GM23248 (cell line): ENCODE measurements at places on chromosomes 12 and 14. TPM values are rescaled to one million over a fixed set of nuclear protein-coding genes. Genes with fewer than 3 reads are reported as not detected.
A peak's percentile ranks its signal among the peaks of the same experiment; 100 is the strongest.

Gene C12orf50
- not detected in 2 replicates for polyA plus RNA-seq

Gene TBC1D30
- polyA plus RNA-seq: 0.09 and 0.49 TPM in 2 replicates

Gene C14orf39
- not detected in 2 replicates for polyA plus RNA-seq

Gene RARG
- 116 and 118 TPM in 2 replicates for polyA plus RNA-seq

Gene ATF1
- polyA plus RNA-seq: 30.6 and 33.1 TPM in 2 replicates

Gene BDKRB2
- polyA plus RNA-seq: 12.4 and 13.3 TPM in 2 replicates

Gene GLIPR1L2
- polyA plus RNA-seq: 2.1 and 2.3 TPM in 2 replicates

Gene AHNAK2
- polyA plus RNA-seq: 38.3 and 38.9 TPM in 2 replicates

DNA sequence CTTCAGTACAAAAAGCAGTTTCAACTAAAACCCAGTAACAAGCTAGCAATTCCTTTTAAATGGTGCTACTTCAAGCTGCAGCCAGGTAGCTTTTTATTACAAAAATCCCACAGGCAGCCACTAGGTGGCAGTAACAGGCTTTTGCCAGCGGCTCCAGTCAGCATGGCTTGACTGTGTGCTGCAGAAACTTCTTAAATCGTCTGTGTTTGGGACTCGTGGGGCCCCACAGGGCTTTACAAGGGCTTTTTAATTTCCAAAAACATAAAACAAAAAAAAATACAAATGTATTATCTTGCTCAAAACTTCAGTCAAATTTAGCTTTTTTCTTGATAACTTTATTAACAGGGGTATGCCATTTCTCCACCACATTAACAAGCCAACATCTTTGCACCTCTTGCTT lies 3.6 kb upstream of the CLEC4E start:
- DNase-seq: peak; percentile 68

DNA sequence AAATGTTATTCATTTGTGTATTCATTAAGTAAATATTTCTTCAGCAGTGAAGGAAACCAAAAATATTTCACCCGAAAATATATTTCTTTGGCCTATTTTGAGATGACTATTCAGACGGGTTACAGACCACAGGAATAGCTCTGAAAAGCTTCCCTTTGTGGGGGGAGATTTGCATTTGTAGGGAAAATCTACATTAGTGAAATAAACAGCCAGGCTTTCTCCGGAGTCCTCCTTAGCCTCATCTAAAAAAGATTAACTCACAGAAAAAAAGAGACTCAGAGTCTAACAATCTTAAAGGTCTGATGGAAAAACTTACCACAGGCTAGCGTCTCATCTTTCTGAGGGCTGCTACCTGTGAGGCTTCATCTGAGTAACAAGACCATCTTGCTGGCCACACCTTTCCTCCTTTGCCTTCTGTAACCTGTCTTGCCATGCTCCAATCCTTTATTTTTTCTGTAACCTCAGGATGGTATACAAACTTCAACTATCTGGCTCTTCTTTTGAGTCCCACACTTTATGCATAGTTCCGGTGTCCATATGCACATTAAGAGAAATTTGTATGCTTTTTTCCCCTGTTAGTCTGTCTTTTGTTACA lies 100.7 kb downstream of the CNTN1 start:
- no peak for DNase-seq

DNA sequence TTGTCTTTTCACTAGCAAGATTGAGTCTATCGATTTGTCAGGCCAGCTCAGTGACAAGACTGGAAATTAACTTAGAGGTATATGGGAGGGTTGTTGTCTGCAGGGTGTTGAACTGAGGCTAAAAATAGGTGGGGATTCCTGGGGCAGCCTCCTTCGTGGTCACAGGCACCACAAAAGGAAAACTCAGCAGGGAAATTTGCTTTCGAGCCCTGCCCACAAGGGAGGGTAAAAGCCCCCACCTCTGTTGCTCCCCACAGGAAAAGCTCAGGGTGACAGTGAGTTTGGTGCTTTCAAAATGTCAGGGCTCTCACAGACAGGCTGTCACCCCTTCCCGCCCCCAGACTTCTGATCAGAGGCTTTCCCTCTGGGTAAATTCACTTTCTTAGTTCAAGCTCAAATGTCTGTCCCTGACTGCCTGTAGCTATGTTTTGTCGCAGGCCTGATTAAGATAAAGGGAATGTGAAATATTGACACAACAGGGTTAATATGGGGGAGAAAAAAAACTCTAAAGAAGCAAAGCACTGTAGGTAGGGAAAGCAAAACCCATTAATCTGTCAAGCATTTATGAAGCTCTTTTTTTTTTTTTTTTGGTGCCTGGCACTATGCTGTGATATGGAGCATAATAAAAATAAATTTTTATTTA lies 11.7 kb upstream of the NFKBIA start:
- DNase-seq: no peak

DNA sequence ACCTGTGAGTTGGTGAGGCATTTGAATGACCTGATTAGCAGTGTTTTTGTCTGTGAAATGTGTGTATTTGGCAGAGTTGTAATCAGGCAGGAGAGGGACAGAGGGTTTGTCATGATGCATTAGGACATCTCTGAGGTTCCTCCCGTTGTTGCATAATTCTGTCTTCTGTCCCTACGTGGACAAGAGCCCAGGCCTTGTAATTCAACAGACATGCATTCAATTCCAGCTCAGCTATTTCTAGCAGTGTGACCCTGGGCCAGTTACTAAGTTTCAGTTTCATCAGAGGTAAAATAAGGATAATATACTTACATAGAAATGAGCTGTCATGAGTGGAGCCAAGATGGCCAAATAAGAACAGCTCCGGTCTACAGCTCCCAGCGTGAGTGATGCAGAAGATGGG lies 208.6 kb downstream of the SLC38A4 start:
- peak; percentile 96 for DNase-seq

GRCh38 chr12:90058704-90059103 lies 350.1 kb upstream of the ATP2B1 start:
- DNase-seq: peak; percentile 88

- no peak for DNase-seq
Measured at GRCh38 chr12:4003576-4003975, 130.4 kb upstream of the PARP11 start.

- no peak for DNase-seq
Measured at GRCh38 chr12:10052193-10052913, 21.9 kb downstream of the CLEC9A start.

DNA sequence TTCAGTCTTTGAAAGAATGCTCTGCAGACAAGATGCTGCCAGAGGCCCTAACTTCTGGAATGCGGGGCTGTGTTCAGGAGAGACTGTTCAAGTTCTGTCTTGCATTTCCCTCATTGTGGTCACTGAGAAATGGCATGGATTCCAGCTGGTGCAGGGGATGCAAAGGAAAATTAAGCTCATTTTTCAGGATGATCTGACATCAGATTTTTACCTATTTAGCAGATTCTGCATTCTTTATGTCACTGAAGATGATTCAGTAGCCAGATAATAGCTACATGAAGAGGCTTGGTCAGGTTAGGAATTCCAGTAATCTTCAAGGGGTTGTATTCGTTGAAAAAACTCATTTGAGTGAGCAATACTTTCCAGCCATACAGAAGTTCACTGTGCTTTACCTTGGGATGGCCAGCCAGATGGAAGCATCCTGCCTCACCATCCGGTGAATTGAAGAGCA lies 16.1 kb upstream of the MFAP5 start:
- DNase-seq: peak; percentile 39

- DNase-seq: no peak
Measured at GRCh38 chr14:106380740-106381139, 854.4 kb downstream of the TMEM121 start.

GRCh38 chr12:131399000-131399399 lies 311.9 kb upstream of the SFSWAP start:
- no peak for DNase-seq

- DNase-seq: no peak
Measured at GRCh38 chr14:100082723-100083122, 17.5 kb downstream of the EVL start.

GRCh38 chr12:113322343-113322742 lies 12.6 kb downstream of the SLC8B1 start:
- DNase-seq: peak; percentile 83

DNA sequence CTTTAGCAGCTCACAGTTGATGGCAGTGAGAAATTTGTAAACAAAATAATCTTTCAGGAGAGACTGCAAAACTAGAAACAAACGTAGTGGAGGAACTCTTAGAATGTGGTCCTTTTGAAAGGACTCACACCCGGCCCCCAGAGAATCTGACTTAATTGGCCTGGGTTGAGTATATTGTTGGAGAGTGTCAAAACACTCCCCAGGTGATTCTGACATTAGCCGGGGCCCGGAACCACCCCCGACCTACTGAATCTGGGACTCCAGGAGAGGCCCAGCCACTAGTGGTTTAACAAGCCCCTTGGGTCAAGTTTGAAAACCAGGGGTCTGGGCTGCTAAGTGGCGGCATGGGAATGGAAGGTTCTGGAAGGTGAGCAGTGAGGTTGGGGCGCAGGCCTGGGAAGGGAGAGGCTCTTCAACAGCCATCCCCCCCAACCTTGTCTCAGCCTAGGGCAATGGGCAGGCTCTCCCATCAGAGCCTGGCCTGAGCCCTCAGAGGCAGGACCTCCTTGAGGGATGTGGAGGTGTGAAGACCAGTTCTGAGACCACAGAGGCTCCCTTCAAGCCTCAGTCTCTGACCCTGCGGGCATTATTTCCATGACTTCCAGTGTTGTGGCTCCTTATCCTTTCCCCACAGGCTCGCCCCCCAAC lies 1.1 kb upstream of the ELK3 start:
- DNase-seq: no peak
